ENCODE measurements at places on chromosomes 5 and 9. TPM values are rescaled to one million over a fixed set of nuclear protein-coding genes. Genes with fewer than 3 reads are reported as not detected.

DNA sequence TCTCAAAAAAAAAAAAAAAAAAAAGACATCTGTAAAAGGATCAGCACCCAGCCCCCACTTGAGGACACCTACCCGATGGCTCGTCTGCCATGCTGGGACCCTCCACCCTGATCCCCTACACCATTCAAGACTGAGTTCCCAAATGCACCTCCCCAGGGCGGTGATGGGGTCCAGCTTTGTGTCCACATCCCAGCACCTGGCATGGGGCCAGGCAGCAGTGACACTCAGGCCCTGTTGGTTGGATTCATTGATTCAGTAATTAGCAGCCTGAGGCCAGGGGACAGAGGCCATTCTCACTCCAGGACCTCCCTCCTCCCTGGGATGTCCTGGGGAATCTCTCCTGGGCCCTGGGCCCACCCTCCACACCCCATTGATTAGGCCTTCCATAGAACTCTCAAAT lies 88.8 kb upstream of the RUFY1 start:
- no peaks in the 10 kb centered on the region for H3K4me1 ChIP-seq
- no peaks in the 10 kb centered on the region for H3K27me3 ChIP-seq

DNA sequence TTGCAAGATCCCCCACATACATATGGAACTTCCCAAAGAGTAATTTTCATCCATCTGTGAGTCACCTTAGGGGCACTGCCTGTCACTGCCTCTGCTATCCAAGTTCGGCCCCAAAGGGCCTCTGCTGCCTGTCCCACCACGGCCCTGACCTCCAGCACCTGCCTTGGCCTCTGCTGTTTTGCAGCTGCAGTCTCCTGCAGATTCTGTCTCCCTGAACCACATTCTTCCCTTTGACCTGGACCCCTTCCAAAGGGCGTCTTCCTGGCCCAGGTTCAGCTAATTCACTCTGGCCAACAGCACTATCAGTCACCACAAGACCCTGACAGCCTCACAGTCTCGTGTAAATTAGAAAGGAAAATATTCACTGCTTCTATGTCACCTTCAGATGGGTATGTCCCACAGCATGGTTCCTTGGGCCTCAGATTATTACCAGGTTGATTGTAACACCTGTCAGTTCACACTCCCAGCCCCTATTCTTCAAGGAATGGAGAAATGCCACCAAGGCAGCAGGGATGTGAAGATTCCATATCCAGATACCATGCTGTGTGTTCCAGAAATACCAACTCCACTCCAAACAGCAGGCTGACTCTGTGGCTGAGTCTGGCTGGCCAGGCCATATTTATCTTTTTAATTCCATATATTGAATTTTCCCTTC lies 479.3 kb downstream of the ARHGEF28 start:
- H3K4me3 ChIP-seq, result no peak overlapping the region
- H3K4me1 ChIP-seq, result peaks cover 13% of the 10 kb centered on the region
- H3K27ac ChIP-seq, result no peak overlapping the region
- no peaks in the 10 kb centered on the region for H3K36me3 ChIP-seq

DNA sequence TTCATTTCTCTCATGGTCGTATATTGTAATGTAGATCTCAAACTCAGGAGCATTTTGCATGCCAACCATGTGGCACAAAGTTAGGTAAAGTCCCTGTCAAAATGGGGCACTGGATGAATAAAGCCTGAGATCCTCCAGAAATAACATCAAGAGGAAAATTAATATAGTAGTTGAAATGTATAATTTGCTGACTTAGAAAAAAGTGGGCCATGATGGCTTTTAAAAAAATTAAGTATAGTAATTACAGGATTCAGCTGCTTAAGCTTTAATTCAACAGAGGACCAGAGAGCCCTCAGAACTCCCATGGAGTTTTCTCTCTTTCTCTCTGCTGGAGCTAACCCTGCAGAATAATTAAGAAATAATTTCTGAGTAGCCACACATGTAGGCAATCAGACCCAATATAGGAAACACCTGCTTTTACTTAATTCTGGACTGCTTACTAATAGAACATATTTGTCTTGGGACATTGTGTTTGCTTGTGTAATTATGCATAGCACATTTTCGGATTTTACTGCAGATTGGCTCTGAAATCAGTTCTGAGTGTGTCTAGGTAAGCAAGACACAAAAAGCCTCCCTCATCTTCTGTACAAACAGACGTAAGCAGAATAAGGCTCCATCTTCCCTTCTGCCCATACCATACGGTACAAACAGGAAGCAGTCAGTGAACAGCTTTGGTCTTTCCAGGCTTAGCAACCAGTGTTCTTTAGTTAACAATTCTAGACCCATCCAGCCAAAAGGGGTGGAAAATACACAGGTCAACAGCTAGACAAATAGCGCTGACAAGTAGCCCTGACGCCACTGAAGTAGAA lies 26.5 kb upstream of the PCSK1 start:
- H3K36me3 ChIP-seq, result peaks cover 5% of the 10 kb centered on the region
- no peak overlapping the region for H3K27ac ChIP-seq
- H3K27me3 ChIP-seq, result no peaks in the 10 kb centered on the region
- DNase-seq, result no peak
- no peak overlapping the region for H3K4me3 ChIP-seq

DNA sequence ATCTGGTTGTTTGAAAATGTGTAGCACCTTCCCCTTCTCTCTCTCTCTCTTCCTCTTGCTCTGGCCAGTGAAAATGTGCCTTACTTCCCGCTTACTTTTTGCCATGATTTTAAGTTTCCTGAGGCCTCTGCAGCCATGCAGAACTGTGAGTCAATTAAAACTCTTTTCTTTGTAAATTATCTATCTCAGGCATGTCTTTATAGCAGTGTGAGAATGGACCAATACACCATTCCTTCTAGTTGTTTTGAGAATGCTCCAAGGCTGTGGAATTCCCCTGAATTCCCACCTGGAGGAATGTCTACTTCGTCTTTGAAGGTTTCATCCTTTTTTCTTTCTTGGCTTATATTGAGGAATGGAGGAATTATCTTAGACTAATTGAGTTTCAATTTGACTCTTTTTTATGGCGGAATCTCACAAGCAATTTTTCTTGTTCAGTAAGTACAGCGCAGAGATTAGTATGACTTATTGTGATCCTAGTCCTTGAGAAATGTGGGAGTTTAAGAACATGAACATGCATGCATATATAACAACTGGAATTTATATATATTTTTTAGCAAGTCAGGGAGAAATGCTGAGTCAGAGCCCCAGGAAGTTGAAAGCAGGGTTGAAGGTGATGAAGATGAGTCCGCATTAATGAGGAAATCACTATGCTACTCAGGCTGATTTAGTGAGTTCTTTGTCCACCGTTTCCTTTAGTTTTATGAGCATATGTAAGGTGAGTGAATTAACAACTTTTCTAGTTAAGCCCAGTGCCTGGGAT lies 488.1 kb upstream of the ADAMTS16 start:
- peaks cover 10% of the 10 kb centered on the region for H3K4me1 ChIP-seq
- peaks cover 3% of the 10 kb centered on the region for H3K36me3 ChIP-seq
- peaks cover 2% of the 10 kb centered on the region for H3K27me3 ChIP-seq
- no peak overlapping the region for H3K27ac ChIP-seq

DNA sequence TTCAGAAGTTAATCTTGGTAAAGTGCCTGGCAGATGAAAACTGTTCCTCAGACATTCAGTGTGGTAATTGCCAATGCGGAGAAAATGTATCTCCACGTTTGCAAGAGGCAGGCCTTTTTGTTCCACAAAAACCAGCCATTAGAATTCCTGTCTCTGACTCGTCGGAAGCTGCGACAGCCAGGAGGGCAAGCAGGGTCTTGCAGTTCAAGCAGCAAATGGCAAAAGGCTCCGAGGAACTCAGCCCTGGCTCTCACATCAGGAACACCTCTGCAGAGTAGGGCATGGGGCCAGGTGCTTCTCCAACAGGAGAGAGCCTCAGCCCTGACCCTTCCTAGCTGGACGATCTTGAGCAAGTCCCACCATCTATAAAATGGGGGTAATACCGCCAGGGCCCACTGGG lies 69.0 kb upstream of the CPLX2 start:
- H3K27me3 ChIP-seq, result peaks cover 9% of the 10 kb centered on the region
- DNase-seq, result no peak
- peaks cover 42% of the 10 kb centered on the region for H3K4me1 ChIP-seq
- no peak overlapping the region for H3K4me3 ChIP-seq
- no peaks in the 10 kb centered on the region for H3K36me3 ChIP-seq

DNA sequence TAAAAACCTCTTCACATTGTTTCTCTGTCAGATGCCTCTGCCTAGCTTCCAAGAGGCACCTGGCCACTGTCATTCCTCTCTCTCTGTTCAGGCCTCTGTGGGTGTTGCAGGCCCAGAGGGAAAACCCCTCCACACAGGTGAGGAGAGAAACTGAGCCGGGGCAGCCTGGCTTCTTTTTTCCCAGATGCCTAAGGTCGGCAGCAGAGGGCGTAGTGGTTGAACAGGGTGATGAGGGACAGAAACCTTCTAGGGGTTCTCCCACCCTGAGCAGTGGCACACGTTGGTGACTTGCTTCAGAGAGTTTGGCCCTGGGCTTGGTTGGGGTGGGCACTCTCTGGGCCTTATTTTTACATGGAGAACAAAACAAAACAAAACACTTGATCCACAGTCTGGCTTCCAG lies 12.2 kb downstream of the IL9 start:
- H3K36me3 ChIP-seq, result peaks cover 6% of the 10 kb centered on the region
- peaks cover 16% of the 10 kb centered on the region for H3K4me1 ChIP-seq
- no peak overlapping the region for H3K27ac ChIP-seq
- no peak for DNase-seq

GRCh38 chr5:124537107-124537506 lies 209.3 kb downstream of the ZNF608 start:
- DNase-seq, result no peak
- peaks cover 9% of the 10 kb centered on the region for H3K36me3 ChIP-seq
- no peak overlapping the region for H3K4me3 ChIP-seq
- no peaks in the 10 kb centered on the region for H3K4me1 ChIP-seq
- no peak overlapping the region for H3K27ac ChIP-seq
- H3K27me3 ChIP-seq, result peaks cover 2% of the 10 kb centered on the region

- H3K4me1 ChIP-seq, result no peaks in the 10 kb centered on the region
- H3K27me3 ChIP-seq, result no peaks in the 10 kb centered on the region
- H3K36me3 ChIP-seq, result no peaks in the 10 kb centered on the region
- H3K27ac ChIP-seq, result no peak overlapping the region
- DNase-seq, result no peak
- no peak overlapping the region for H3K4me3 ChIP-seq
Measured at GRCh38 chr9:80932947-80933780, 756.2 kb downstream of the TLE1 start.

DNA sequence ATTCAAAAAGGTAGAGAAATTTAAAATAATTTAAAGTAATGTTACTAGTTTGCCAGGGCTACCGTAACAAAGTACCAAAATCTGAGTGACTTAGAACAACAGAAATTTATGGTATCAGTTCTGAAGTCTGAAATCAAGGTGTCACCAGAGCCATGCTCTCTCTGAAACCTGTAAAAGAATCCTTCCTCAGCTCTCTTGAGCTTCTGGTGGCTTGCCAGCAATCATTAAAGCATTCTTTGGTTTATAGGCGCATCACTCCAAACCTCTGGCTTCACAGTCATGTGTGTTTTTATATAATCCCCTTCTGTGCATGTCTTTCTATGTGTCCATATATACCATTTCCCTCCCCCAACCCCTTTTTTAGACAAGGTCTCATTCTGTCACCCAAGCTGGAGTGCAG lies 220.3 kb downstream of the COX7C start:
- DNase-seq, result no peak
- H3K4me1 ChIP-seq, result no peaks in the 10 kb centered on the region
- no peaks in the 10 kb centered on the region for H3K27me3 ChIP-seq
- H3K36me3 ChIP-seq, result no peaks in the 10 kb centered on the region
- H3K4me3 ChIP-seq, result no peak overlapping the region

- H3K27ac ChIP-seq, result no peak overlapping the region
- H3K36me3 ChIP-seq, result no peaks in the 10 kb centered on the region
- H3K27me3 ChIP-seq, result no peaks in the 10 kb centered on the region
- no peaks in the 10 kb centered on the region for H3K4me1 ChIP-seq
- DNase-seq, result no peak
Measured at GRCh38 chr5:72510610-72511181, 3.5 kb upstream of the ZNF366 start.

DNA sequence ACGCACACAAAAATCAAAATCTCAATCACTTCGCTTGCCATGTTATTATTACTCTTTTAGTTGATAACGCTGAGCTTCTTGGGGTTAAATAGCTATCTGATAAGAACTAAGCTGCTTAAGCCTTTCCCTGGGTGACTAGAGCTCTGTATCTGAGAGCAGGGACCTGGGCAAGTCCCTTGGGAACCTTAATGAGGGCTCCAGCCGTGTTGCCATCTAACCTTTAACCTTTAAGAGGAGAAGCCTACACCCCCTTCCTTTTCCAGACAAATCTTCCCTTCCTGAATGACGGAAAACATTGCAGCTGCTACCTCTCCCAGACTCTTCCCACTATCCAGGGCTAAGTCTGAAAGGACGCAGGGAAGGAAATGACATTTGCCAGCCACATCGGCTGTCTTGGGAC lies 216.5 kb upstream of the RAI14 start:
- peak overlapping the region; percentile 58 for H3K4me3 ChIP-seq
- H3K27me3 ChIP-seq, result no peaks in the 10 kb centered on the region
- peak; percentile 29 for DNase-seq
- peaks cover 8% of the 10 kb centered on the region for H3K4me1 ChIP-seq
- H3K36me3 ChIP-seq, result peaks cover 8% of the 10 kb centered on the region
- H3K27ac ChIP-seq, result peak overlapping the region; percentile 39

DNA sequence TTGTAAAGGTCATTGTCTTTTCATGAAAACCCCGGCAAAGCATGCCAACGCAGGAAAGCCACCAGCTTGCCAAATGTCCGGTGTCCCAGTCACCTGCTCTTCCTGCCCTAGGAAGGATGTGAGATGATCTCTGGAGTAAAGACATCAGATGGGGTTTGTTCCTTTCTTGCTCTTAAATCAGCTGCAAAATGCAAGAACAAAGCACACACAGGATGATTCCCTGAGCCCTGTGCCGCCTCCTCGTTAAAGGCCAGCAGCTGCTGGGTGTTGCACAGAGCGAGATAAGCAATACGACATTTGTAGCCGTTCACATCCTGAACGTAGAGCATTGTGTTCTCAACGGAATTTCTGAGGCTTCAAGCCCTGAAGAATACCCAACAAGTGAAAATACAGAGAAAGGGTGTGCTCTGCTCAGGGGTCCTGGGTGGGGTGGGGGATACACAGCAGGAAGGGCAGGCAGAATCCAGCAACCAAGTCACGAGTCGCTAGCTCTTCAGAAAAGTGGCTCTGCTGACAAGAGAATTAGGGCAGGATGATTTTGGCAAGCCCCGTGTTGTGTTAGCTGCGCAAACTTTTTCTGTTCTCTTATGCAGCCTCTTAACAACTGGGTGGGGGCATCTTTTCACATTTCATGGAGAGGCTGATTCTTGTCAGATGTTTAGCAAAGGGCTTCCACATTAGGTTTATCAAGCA lies 229.2 kb upstream of the MAP3K1 start:
- peaks cover 4% of the 10 kb centered on the region for H3K36me3 ChIP-seq
- no peaks in the 10 kb centered on the region for H3K27me3 ChIP-seq
- no peak overlapping the region for H3K27ac ChIP-seq
- H3K4me1 ChIP-seq, result peaks cover 8% of the 10 kb centered on the region
- no peak for DNase-seq
- no peak overlapping the region for H3K4me3 ChIP-seq

- H3K27ac ChIP-seq, result no peak overlapping the region
- H3K27me3 ChIP-seq, result no peaks in the 10 kb centered on the region
- no peak overlapping the region for H3K4me3 ChIP-seq
- no peak for DNase-seq
- no peaks in the 10 kb centered on the region for H3K36me3 ChIP-seq
- no peaks in the 10 kb centered on the region for H3K4me1 ChIP-seq
Measured at GRCh38 chr5:147560718-147561331, 51.0 kb upstream of the DPYSL3 start.

GRCh38 chr5:169098331-169099121 lies 202.4 kb downstream of the SLIT3 start:
- peaks cover 5% of the 10 kb centered on the region for H3K27me3 ChIP-seq
- DNase-seq, result no peak
- no peak overlapping the region for H3K27ac ChIP-seq
- peaks cover 3% of the 10 kb centered on the region for H3K4me1 ChIP-seq
- no peak overlapping the region for H3K4me3 ChIP-seq

CCDC180 gene
- total RNA-seq, result 13.1 TPM

BTNL3 gene
- total RNA-seq, result not detected

BARHL1 gene
- not detected for total RNA-seq

Measured in glutamatergic neuron (in vitro differentiated cells).